T-cell (primary cell): ENCODE measurements at places on chromosomes 13 and 19. TPM values are rescaled to one million over a fixed set of nuclear protein-coding genes. Genes with fewer than 3 reads are reported as not detected.

DNA sequence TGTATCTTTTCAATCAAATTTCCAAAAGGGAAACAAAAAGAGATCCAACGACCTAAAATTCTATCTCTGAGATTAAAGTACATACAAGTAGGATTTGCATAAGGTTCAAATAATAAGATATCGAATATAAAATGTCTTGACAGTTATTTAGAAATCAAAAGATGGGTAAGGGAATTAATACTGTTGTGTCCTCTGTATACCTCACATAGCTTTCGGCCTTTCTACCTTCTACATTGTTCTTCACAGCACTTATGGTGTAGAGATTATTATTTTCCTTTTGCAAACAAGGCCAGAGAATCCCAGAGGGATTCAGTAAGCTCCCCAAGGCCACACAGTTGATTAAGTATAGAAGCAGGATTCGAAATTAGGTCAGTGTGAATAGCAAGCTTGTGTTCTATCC, 403.6 kb downstream of the SPRY2 start:
- DNase-seq: no peak
- H3K27me3 ChIP-seq: no peaks in the 10 kb centered on the region
- no peaks in the 10 kb centered on the region for H3K4me1 ChIP-seq
- H3K4me3 ChIP-seq: no peak overlapping the region
- H3K36me3 ChIP-seq: no peaks in the 10 kb centered on the region

DNA sequence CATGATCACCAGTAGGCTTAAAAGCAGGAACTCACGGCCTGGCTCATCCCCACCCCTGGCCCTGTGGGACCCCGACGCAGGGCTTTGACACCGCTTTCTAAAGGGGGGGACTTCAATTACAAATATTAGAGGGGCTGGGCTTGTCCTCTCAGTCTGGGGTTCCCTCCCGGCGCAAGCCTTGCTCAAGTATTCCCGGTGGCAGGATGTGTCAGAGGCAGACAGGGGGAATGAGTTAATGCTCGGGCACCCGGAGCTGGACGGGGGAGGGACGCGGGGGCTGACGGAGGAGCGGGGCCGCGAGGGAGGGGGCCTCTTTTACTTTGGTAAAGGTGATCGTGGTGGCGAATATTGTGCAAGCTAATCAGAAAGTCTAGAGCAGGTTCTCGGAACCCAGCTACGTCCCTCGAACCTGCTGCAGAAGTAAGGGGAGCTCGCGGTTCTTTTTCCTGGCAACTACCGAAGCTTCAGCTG, 1.1 kb downstream of the FGF14 start:
- no peaks in the 10 kb centered on the region for H3K36me3 ChIP-seq
- H3K27me3 ChIP-seq: peaks cover 17% of the 10 kb centered on the region
- DNase-seq: no peak
- H3K27ac ChIP-seq: no peak overlapping the region
- peaks cover 27% of the 10 kb centered on the region for H3K4me1 ChIP-seq

DNA sequence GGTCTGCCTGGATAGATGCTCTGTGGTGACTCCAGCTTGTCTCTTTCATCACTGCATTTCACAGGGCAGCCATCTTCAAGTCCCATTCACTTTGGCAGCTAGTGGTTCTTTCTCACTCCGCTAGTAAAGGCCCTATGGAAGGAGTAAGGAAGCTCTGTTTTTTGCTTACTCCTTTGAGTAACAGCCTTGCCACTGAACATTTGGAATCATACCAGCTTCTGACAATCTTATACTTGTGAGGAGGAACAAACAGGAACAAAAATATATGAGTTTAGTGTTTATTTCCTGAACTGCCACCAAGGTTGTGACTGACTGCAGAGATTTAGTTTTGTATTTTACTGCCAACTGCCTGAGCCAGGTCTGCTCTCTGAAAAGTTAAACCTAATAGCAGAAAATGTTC, 38.7 kb downstream of the KCTD4 start:
- DNase-seq: no peak
- H3K36me3 ChIP-seq: peaks cover 9% of the 10 kb centered on the region
- no peaks in the 10 kb centered on the region for H3K27me3 ChIP-seq
- no peaks in the 10 kb centered on the region for H3K4me1 ChIP-seq
- no peak overlapping the region for H3K4me3 ChIP-seq

DNA sequence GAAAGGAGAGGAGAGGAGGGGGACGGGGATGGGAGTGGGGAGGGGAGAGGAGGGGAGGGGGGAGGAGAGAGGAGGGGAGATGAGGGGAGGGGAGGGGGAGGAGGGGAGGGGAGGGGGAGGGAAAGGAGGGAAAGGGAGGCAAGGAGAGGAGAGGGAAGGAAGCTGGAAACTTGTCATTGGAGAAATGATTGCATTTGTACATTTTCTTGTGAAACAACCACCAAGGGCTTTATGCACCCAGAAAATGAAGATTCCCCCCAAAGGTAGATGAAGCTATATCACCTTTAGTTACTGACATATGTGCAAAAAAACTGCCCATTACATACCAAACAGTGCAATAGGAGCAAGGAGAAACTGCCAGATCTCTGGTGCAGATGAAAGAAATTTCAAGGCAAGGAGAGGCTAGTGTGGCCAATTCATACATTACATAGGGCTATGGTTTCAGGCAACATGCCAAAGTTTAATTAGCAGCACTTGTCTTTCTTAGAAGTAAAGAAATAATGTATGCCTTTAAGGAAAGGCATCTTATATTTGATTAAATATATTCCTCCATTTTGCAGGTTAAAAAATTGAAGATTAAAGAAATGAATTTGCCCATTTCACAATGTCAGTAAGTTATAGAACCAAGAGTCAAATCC, 49.5 kb upstream of the STK24 start:
- no peak overlapping the region for H3K4me3 ChIP-seq
- no peaks in the 10 kb centered on the region for H3K4me1 ChIP-seq
- H3K36me3 ChIP-seq: no peaks in the 10 kb centered on the region

DNA sequence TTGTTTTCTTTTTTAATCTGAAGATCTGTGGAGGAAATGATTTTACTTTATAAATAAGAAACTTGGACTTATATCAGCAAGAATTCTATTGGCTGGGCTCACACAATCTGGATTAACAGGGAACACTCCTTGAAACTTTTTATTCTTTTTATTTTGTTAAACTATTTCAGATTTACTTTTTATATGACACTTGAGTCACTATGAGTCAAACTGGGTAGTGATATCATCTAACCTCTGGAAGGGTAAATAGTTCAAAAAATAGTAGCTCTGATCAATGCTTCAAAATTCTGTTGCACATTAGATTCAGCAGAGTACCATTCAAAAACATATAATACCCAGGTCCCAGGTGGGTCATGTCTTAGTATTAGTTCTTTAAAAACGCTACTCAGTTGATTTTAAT, 55.1 kb upstream of the NBEA start:
- no peaks in the 10 kb centered on the region for H3K27me3 ChIP-seq
- no peak for DNase-seq
- no peak overlapping the region for H3K27ac ChIP-seq
- no peaks in the 10 kb centered on the region for H3K36me3 ChIP-seq
- H3K4me3 ChIP-seq: no peak overlapping the region

Gene RTBDN
- not detected for total RNA-seq

Gene MYPOP
- total RNA-seq: 7.4 TPM

- no peak overlapping the region for H3K4me3 ChIP-seq
- no peaks in the 10 kb centered on the region for H3K36me3 ChIP-seq
- no peaks in the 10 kb centered on the region for H3K27me3 ChIP-seq
- no peaks in the 10 kb centered on the region for H3K4me1 ChIP-seq
- DNase-seq: no peak
These were observed 49.4 kb upstream of the CYP2B6 start for GRCh38 chr19:40941481-40942219.

- no peaks in the 10 kb centered on the region for H3K27me3 ChIP-seq
- H3K36me3 ChIP-seq: peaks cover 20% of the 10 kb centered on the region
- H3K4me3 ChIP-seq: no peak overlapping the region
These were observed 20.7 kb downstream of the ZNF575 start for GRCh38 chr19:43553656-43554055.
